Epithelial cell of esophagus (primary cell): ENCODE measurements at places on chromosomes 5 and 9.
A peak's percentile ranks its signal among the peaks of the same experiment; 100 is the strongest.

- no peak for DNase-seq
Observed at GRCh38 chr5:151094852-151095245, 14.0 kb upstream of the TNIP1 start.

- DNase-seq = no peak
Observed at GRCh38 chr5:91211997-91212713, 171.0 kb downstream of the ARRDC3 start.

DNA sequence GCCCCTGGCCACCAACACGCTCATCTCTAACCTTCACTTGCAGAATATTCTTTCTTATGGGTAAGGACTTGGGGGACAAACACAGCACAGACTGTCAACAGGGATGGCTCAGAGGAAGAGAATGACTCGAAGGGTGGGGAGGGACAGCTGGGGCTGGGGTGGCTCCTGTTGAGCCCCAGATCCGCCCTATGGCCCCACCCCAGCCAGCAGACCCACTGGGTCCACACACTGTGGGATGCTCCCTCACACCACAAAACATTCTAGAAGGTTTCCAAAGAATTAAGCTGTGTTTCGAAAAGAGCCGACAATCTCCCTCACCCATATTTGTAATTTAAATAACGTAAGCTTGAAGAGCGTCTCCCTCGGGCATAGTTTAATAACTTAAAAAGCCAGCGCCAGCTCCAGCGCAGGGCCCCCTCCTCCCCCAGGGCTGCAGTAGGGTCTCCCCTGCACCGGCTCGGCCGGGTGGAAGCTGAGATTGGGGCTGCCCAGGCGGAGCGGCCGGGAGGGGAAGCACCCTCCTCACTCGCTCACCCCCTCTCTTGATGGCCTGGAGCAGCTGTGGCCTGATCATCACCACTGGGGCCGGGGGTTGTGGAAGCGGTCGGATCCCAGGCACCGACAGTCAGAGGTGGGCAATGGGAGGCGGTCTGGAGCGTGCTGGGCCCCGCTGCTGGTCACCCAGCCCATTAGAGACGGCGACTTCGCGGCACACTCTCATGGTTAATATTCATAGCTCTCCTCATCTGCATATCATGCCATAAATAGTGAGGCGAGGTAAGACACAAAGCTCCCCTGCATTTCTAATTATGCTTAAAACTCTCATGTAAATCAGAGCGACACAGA, 37.6 kb downstream of the NACC2 start:
- no peak for DNase-seq

GRCh38 chr5:126003309-126003708, 419.9 kb upstream of the GRAMD2B start:
- DNase-seq = no peak

DNA sequence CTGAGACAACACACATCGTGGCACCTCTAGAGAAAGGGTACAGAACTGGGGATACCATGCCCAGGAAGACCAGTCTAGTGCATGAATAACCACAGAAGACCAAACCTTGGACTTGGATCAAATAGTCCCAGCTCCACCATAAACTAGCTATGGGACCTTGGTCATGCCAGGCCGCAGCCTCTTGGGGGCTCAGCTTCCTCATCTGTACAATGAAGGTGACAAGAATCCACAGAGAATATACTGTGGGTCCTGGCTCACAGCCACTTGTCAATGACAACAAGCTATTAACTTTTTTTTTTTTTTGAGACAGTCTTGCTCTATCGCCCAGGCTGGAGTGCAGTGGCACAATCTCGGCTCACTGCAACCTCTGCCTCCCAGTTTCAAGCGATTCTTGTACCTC, 3.9 kb downstream of the KYAT1 start:
- DNase-seq = no peak

- no peak for DNase-seq
Observed at GRCh38 chr5:151078490-151079262, 2.2 kb downstream of the TNIP1 start.

DNA sequence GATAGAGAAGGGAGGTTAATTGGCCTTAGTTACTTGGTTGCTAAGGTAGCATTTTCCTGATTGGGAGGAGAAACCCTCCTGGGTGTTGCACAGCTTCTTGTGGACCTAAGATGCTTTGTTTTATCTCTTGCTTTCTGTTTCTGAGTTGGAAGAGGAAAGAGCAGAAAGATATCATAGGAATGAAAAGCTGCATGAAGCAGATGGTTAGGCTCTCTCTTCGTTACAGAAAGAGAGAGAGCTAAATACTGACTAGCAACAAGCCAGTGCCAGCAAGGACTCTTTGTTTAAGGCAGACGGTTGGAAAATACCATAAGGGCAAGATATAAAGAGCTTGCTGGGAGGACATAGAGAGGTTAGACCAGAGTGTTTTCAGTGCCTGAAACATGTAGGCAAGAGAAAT, 103.1 kb downstream of the ATG10 start:
- no peak for DNase-seq

- no peak for DNase-seq
Observed at GRCh38 chr5:115774684-115775083, 41.8 kb downstream of the CDO1 start.

GRCh38 chr5:142857405-142857804, 87.2 kb downstream of the ARHGAP26 start:
- DNase-seq = peak; percentile 19

DNA sequence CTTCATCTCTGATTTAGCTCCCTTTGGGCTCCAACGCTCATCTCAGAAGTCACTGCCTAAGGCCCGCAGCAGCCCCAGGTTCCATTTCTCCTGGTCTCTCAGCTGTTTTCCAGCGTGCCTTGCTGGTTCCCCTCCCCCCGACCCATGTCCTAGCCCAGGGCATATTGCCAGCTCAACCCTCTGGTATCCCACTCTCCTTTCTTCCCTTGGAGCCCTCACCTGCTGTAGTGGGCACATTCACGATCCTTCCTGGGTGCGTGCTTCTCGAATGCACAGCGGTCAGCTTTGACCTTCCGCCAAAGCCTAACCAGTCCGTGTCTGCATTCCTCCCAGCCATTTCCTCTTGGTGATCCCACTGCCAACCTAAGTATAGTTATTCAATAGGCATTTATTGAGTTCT, 36.1 kb downstream of the CFAP90 start:
- DNase-seq = no peak

- DNase-seq = no peak
Observed at GRCh38 chr5:171569065-171569712, 149.7 kb downstream of the FGF18 start.

DNA sequence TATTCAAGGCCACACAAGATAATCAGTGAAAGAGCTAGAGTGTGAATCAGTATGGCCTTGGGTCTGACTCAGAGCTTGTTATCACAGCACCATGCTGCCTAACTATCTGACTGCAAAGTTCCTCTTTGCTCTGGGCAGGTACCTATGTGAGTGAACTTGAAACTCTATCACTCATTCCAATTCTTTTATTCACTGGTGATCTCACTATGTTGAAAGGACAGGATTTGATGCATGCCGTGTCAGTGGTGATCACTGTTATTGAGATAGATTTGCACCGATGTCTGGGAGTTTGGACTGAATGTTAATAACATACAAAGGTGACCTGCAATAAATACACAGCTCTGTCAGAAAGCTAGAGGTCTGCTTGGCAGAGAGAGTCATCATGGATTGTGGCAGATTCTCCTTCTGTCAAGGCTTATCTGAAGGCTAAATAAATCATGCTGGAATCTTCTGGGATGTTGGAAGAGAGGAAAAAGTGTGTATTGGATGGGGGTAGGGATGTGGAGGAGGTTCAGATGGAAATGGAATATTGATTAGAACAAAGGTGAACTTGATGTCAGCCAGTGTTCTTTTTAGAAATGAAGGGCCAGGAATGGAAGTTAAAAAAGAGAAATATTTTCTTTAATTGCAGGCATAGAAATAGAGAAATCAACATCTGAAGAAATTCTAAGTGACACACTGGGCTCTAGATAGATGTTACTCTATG, 91.8 kb upstream of the TNC start:
- peak; percentile 97 for DNase-seq

DNA sequence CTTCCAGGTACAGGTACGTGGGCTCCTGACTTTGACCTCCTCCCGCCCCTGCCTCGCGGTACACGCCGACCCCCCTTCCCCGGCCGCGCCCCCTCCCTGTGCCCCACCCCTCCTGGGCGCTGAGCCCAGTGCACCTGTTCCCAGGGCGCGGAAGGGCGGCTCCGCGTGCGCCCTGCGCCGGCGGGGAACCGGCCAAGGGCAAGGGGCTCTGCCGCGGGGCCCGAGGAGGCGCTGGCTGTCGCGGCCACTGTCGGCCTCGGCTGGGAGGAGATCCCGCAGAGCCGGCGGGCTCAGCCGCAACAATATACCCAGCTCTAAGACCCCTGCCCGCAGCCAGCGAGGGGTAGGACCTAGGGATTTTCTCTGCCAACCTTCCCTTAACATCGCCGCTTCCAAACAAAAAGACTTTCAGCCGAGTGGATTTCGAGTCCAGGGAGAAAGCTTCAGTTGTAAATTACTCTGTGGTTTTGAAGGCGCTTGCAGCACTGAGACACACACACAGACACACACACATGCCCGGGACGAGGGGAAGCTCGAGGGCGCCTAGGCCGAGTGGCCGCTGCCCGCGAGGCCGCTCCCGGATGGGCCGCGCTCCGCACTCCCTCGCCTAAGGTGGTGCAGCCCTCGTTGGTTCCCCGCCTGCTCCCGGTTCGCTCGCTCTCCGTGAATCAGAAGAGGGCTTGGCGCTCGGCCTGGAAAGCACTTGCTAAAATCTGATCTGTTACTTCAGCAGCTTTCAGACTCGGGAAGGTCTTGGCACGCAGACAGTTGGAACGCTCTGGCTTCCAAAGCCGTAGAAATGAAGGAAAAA, 1.2 kb downstream of the FGF18 start:
- peak; percentile 72 for DNase-seq

GRCh38 chr9:35489313-35490154, at the start of gene RUSC2:
TSS of gene RUSC2 (plus strand) at chr9:35490111. CDS start at chr9:35546522, 56,411 bp downstream.
- peak; percentile 80 for DNase-seq

GRCh38 chr5:145360936-145361335, 474.2 kb downstream of the PRELID2 start:
- DNase-seq = no peak

DNA sequence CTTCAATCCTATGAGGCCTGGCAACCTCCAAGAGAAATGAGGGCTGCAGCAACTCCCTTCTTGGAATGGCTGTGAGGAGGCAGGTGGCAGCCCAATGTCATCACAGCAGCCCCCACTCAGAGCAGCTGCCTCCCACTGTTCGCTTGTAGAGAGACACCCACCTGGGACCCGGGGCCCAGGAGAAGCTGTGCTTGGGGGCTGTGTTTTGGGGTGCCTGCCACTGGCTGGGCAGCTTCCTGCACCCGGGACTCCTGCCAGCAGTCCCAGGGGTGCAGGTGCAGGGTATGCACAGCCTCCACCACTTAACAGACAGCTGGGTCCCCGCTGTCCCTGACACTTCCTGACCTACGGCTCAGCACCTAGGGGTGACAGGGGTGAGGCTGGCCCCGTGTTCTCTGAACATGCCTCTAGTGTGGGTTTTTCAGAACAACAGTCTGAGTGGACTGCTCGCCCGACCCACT, 26.2 kb downstream of the NIPAL4 start:
- no peak for DNase-seq

GRCh38 chr5:10469253-10470050, 27.8 kb downstream of the ROPN1L start:
- peak; percentile 72 for DNase-seq

GRCh38 chr9:124593651-124594058, 86.5 kb upstream of the NR5A1 start:
- peak; percentile 45 for DNase-seq

DNA sequence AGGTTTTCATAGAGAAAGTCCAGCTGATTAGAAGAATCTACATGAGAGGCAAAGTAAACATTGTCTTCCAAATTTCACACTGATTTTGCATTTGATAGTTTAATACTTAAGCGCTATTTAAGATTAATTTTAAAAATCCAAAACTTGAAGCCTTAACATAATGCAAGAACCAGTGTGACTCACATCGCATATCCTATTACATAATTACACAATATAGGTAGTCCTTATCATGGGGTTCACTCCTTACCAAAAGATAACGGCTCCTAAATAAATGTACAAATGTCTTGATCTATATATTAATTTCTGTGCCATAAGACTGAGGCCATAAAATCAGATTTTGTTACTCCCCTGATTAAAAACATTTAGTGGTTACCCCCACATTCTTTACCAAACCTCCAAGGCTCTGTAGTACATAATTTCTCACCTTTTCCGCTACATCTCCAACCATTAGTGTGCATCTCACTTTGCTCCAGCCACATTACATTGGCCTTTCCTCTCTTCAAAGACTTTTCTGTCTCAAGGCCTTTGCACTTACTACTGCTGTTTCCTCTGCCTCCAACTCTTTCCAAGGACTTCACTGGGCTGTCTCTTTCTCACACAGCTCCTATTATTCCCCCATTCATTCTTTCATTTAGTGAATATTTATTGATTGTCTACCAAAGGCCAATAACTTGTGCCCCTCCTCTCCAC, 1.0 kb downstream of the RIOK2 start:
- DNase-seq = peak; percentile 60

DNA sequence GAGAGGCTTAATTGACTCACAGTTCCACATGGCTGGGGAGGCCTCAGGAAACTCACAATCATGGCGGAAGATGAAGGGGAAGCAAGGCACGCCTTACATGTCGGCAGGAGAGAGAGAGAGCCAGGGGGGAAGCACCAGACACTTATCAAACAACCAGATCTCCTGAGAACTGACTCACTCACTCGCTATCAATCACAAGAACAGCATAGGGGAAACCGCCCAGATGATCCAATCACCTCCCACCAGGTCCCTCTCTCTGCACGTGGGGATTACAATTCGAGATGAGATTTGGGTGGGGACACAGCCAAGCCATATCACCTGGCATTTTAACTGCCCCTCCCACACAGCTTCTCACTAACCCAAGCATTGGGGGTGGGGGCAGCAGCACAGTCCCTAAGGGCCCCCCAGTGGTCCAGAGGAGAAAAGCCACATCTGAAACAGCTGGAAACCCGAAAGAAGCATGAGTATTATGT, 76.1 kb upstream of the ASS1 start:
- DNase-seq = peak; percentile 17

- no peak for DNase-seq
Observed at GRCh38 chr5:127944125-127944524, 139.4 kb upstream of the SLC12A2 start.

DNA sequence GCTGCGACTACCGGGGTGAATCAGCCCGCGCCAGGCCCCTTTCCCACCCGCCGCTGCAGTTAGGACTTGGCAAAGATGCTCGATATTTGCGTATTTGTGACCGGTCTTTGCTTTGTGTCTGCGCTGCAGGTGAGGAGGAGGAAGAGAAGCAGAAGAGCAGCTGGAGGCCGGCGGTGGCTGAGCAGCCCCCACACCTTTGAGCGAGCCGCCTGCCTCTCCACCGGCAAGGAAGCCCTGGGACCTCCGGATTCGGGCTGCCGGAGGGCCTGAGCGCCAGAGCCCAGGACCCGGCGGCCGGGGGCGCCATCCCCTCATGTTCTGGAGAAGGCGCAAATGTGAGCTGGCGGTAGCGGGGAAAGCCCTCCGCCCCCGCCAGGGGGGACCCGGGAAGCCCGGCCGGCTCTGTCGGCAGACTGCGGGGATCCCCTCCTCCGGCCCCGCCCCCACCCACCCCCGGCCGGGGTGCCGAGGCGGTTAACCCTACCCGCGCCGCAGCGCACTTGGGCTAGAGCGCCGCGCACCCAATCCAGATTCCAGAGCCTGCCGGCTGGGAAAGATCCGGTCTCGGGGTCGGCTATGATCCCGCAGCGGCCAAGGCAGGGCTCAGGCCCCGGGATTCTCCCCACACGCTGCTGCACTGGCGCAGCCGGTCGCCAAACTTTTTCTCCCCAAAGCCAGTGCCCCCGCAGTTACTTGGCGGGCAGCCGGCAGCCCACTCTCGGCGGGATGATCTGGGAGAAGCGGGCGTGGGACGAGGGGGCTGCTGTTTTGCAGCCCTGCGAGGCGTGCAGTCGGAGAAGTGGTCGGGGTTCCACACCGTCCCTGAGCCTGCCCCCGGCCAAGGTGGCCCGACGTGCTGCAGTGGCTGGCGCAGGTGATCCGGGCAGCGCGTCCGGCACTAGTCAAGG, 800 bp upstream of the KCNN2 start:
- no peak for DNase-seq
